ENCODE measurements at places on chromosomes 7 and 10.

DNA sequence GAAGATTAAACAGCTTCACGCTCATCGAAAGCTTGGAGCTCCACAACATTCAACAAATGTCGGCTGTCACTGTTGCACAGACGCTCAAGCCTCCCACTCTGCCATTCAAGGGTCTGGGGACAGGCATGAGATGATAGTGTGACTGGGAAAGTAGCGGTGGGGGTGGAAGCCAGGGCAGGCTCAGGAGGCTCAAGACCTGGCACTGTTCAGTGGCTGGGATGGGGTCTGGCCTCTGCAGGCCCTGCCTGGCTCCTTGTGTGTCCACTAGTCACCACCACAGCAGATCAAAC, 13.5 kb upstream of the GTPBP4 start:
- no peak for DNase-seq

GRCh38 chr7:123999703-124000102, 33.2 kb downstream of the TMEM229A start:
- no peak for DNase-seq

GRCh38 chr10:86113501-86113900, 253.1 kb downstream of the GRID1 start:
- no peak for DNase-seq

DNA sequence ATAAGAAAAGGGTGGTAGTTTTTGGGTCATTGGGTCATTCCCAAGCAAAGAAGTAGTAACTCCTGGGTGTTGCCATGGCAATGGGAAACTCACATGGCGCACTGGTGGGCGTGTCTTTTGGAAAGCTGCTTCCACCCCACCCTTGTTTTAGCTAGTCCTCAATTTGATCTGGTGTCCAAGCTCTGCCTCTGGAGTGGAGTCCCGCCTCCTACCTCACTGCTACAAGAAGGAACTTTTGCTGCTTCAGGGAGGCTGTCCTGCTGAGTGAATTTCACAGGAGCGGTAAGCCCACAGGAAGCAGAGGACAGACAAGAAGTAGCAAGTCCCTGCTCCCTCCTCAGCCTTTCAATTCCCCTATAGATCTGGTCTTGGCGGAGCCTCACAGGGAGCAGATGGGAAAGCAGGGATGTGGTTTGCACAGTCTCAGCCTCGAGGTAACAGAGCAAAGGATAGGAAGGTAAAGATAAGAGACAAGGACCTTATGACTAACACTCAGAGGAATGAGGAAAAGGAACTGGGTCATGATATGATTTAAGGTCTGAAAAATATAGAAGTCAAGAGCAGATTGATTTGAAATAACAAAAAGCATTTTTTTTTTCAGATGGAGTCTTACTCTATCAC, 700.3 kb downstream of the TNS3 start:
- DNase-seq: no peak

- DNase-seq: no peak
Measured at GRCh38 chr10:13834581-13835286, 248.0 kb downstream of the PRPF18 start.
